Fibroblast of upper back skin (primary cell): ENCODE measurements at places on chromosomes 5 and 9.
A peak's percentile ranks its signal among the peaks of the same experiment; 100 is the strongest.

GRCh38 chr5:80254767-80255430 is 949 bp downstream of the SERINC5 start:
- DNase-seq, result peak; percentile 19

- DNase-seq, result no peak
Measured at GRCh38 chr9:133727277-133727875, 10.8 kb downstream of the SARDH start.

GRCh38 chr5:180084638-180085561 is 13.3 kb upstream of the RNF130 start:
- DNase-seq, result no peak

- DNase-seq, result no peak
Measured at GRCh38 chr5:10556893-10557746, 6.8 kb upstream of the ANKRD33B start.
